ENCODE measurements at places on chromosomes 7 and 10.

DNA sequence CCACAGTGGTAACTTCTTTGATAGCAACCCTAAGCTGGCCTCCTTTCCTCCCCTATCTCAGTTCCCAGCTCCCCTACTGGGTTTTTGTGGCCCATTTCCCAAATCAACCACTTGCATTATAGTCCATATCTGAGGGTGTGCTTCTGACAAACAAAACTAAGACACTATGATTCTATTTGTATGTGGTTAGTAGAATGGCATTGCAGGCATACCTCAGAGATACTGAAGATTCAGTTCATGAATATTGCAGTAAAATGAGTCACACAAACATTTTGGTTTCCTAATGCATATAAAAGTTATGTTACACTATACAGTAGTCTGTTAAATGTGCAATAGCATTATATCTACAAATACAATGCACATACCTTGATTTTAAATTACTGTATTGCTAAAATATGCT, 15.4 kb upstream of the TMEM243 start:
- no peak for DNase-seq

DNA sequence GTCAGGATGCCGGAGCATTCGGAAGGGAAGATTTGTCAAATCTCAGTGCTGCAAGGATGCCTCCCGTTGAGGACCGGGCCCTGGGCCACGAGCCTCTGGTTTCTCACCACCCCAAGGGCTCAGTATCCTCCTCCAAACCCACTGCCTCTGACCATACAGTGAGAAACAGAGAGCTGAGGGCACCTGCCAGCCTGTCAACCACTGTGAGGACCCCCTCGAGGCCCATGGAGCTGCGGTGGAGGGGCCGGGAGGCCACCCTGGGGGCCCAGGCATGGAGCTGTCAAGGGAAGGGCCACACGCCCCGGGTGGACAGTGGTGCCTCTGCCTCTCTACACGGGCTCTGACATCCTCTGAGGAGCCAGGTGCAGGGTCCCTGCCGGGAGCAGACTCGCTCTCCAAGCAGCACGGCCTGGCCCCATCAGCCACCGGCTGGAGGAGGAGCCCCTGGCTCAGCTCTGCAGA, 248.0 kb upstream of the TCERG1L start:
- no peak for DNase-seq

DNA sequence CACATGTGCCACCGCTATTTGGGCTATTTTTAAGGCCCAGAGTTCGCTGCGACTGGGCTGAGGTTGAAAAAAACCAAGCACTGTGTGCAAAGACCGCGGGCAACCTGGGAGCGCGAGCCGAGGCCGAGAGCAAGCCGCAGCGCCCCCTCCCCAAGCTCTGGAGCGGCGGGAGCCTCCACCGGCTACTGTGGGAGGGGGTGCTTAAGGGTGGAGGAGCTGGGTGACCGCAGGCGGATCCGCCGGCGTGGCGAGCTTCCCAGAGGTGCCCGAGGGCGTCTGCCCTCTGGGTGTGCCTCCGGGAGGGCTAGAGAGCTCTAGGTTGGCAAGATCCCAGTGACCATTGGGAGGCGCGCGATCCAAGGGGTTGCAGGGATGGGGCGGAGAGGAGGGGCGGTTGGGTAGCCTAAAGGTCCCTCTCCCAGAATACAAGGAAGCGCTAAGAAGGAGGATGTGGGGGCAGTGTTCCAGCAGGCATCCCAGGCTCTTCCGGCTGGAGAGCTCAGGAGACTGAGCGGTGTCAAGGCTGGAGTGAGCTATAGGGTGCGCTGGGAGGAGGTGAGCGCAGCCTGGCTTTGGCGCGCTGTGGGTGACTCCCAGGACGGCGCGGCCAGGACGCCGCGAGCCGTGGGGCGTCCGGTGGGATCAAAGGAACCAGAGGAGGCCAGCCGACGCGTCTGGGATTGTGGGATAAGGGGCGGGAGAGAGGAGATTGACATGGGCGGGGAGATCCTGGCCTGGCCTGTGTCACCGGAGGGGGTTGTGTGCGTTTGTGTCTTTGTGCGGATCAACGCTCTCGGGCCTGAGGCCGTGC, 8.0 kb downstream of the DLX5 start:
- no peak for DNase-seq

DNA sequence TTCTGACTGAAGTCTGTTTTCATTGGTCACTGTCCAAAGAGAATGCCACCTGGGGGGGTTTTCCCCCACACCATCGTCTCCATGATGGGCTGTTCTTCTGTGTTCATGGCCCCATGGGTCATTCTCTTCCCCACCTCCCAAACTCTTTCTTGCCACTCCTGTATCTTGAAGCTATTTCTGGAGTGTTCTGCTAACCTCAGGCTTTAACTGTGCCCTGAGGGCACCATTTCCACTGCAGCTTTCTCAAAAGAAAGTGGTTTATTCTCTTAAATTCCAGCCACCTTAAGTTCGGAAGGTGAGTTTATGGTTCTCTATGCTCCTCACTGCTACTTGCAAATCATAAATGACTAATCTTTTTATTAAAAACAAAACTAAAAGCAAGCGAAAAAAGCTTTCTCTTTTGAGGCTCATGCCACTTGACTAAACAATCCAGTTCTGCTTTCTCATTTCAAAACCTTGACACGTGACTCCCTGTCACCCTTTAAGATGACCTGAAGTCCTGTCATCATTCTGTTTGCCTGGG, 7.4 kb upstream of the APBB1IP start:
- DNase-seq, result peak; percentile 47

DNA sequence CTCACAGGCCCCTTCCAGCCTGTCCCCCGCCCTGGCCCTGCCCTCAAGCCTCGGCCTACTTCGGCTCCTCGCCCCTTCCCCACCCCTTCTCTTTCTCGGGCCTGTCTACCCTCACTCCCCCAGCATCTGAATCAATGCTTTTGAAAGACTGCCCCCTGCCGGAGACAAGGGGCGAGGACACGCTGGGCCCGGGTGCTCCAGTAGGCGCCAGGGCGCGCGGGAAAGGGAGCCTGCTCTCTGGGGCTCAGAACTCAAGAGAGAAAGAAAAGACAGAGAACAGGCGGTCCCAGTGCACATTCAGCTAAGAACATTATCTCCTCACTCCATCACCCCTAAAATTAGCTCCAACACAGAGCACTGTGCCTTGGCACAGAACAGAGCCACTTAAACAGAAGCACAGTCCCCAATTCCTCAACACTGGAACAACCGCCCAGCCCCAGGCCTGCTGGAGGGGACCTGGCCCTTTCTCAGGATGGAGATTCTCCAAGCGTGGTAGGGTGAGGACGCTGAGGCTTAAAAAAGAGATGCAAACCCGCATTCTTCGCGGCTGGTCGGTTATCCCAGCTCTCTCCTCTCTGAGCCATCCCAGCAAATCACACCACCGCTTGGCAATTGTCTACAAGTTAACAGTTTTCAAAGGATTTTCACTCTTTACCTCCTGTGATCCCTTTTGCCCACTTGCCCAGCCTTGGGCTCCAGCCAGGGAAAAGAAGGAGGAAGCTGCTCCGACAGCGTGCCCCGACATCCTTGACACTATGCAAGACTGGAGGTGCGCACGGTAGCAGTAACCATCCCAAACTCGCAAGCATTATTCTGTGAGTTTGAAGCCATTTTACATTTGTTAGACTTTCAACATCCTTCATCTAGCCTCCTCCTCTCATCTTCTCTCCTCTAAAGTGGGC, 2.1 kb downstream of the GIGYF1 start:
- peak; percentile 90 for DNase-seq

- no peak for DNase-seq
Measured at GRCh38 chr7:144384071-144384470, 19.4 kb downstream of the NOBOX start.

DNA sequence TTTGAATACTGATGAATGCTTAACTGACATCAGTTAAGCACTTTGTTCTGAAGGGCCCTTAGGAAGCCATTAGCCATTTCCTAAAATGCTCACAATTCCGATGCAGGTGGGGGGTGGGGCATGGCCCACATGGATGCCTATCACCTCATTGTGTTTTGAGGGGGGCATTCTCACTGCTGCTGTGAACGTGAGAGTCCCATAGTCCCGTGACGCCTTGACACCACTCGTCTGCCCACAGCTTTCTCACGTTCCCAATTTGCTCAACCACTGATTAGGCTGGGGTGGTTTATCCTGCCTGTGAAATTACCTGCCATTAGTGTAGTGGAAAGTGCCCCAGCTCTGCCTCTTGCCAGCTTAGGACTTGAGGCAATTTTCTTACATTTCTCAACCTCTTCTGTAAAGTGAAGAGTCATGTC, 31.9 kb downstream of the DUSP5 start:
- peak; percentile 50 for DNase-seq

- no peak for DNase-seq
Measured at GRCh38 chr10:48834189-48834965, 105.3 kb downstream of the LRRC18 start.

DNA sequence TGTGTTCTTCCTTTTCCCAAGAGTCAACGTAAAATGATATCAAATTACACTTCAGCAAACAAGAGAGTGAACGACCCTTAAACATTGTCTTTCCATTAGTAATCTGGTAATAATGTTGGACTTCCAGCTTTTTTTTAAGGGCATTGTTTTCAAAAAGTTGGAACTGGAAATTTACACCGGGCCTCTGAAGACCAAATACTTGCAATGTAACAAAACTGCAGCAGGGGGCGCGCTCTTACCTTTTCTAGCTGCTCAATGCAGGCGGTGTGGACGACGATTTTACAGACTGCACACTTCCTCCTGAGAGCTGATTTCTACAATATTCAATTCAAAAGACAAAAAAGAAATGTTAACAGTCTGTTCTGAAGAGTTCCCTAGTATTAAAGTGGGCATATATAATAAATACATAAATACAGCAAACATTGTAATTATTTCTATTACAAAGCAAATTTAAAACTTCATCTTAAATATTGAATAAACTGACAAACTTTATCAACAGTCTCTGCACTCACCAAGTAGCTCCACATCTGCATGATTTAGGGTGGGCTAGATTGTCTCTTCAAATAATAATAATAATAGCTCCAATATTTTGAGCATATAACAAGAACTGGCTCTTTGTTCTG, 190.4 kb downstream of the DGKI start:
- peak; percentile 81 for DNase-seq

DNA sequence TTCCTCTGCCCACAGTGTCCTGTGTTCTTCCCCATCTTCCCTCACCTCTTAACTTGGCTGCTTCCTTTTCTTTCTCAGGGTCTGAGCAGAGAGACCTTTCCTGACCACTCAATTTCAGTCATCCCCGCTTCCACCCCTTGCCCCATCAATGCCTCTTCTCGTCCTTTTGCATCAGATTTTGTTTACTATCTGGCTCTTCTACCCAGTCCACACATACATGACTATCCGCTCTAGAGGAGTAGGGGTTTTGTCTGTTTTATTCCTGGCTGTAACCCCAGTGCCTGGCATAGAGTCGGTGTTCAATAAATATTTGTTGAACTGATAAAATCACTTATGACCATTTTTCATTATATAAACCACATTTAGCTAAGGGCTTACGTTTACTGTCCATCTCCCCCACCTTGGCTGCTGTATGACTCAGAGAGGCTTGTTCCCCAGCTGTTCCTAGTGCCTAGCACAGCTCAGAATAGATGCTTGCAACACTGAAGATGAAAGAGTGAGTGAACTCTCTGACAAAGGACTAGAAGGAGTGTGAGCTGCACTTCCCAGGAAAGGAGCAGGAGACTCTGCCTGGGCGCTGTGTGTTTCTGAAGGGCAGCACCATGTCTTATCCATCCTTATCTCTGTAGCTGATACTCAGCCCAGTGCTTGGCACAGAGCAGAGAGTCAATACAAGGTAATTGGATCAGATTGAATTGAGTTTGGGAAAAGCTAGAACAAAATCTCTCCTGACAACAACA, 21.9 kb downstream of the ARID5B start:
- no peak for DNase-seq

GRCh38 chr7:141685285-141686023, 16.5 kb downstream of the DENND11 start:
- DNase-seq, result no peak

GRCh38 chr7:71472962-71473361, 341.0 kb downstream of the GALNT17 start:
- DNase-seq, result no peak

GRCh38 chr7:148337995-148338747, 252.4 kb upstream of the C7orf33 start:
- DNase-seq, result no peak

GRCh38 chr7:16367115-16367514, 54.2 kb downstream of the CRPPA start:
- DNase-seq, result no peak

DNA sequence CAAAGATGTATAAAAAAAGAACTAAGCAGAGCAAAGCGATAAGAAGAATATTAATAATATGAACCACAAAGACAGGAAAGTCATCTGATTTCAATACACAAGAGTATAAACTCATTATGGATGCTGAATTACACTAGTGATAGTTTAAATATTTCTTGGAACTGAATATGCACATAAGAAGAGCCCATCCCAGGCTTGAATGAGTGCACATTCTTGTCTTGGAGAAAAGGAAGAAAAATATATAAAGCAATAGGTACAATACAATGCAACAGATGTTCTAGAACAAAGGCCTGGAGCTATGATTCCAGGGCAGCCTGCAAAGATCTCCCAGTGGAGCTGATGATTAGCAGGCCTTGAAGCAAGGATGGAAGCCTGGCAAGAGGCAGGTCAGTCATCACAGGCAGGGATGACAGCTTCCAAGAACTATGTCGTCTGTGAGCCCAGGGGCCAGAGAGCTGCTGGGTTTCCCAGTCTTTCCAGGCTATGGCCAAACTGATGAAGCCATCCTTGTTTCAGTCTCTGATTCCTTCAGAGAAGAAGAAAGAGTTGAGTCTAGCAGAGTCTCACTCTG, 277.6 kb downstream of the KCNMA1 start:
- no peak for DNase-seq

- DNase-seq, result no peak
Measured at GRCh38 chr7:132828502-132828901, 252.2 kb upstream of the PLXNA4 start.

DNA sequence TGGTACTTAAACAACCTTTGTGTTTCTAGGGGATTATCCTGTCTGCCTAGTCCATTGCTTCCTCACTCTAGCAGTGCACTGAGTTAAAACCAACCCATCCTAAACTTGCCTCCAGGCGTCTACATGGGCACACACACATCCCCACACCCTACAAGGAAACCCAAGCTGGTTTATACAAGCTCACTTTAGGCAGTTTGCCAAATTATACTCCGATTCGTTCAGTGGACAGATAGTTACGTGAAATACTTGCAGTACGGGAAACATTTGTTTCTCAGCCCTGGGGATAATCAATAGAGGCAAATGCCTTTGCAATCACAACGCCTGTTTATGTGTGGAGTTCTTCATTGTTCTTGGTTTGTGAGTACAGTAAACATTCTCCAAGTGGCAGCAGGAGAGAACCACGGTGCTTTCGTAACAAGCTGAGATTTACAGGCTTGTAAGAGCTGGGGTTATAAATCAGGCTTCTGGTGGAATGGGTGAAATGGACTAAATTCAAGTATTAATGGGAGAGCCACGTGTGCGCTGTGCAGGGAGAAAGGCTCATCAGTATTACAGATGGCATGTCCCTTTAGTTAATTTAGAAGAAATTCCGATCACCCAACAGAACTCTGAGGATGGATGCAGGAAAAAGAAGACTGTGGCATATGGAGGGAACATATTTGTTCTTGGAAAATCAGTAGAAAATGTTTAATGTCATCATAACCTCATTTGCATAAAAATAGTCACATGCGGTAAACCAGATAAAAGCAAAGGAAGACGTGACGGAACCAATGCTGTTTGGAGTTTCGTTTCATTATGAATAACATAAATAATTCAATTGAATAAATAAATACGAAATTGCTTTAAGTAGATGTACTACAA, 217.1 kb downstream of the GALNT17 start:
- no peak for DNase-seq

Data from activated T-cell treated with anti-CD3 and anti-CD28 coated beads, Interleukin-2, amount 50 U/mL, for 48 hours (primary cell).